ENCODE measurements at places on chromosomes 13 and 19. TPM values are rescaled to one million over a fixed set of nuclear protein-coding genes. Genes with fewer than 3 reads are reported as not detected.

The C19orf33 gene
- 8.2 TPM for total RNA-seq

The SIGLEC10 gene
- 4.1 TPM for total RNA-seq

GRCh38 chr19:46111376-46111775, 13.1 kb downstream of the IGFL3 start:
- DNase-seq: no peak

The C3 gene
- 688 TPM for total RNA-seq

The LGALS14 gene
- not detected for total RNA-seq

The CAPN12 gene
- 1.7 TPM for total RNA-seq

GRCh38 chr19:57078802-57079201, 41.0 kb upstream of the USP29 start:
- DNase-seq: no peak

The CFAP97D2 gene
- total RNA-seq: not detected

The IGLON5 gene
- not detected for total RNA-seq

DNA sequence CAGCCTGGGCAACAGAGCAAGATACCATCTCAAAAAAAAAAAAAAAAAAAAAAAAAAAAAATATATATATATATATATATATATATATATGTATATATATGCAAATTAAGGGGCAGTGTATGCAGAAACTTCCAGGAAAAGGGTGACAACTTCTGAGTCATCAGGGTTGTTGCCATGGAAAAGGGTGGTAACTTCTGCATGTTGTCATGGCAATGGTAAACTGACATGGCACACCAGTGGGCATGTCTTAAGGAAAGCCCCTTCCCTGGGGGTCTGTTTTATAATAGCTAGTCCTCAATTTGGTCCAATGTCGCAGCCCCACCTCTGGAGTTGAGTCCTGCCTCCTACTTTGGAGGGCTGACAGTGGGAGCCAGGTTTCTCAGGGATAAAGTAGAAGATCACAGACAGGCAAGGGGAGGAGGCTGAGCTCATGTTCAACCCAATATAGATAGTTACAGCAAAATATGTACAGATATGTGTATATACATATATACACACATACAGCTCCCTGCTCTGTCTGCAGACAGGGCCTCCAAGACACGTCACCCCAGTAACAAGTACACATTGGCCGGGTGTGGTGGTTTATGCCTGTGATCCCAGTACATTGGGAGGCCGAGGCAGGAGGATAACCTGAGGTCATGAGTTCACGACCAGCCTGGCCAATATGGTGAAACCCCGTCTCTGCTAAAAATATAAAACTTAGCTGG, 7.2 kb upstream of the FCHO1 start:
- DNase-seq: no peak

- DNase-seq: no peak
These were observed 318.9 kb upstream of the HTR2A start for GRCh38 chr13:47215736-47216135.

The APC2 gene
- 1.7 TPM for total RNA-seq

The NDUFA3 gene
- 40.8 TPM for total RNA-seq

The ZSCAN4 gene
- total RNA-seq: not detected

DNA sequence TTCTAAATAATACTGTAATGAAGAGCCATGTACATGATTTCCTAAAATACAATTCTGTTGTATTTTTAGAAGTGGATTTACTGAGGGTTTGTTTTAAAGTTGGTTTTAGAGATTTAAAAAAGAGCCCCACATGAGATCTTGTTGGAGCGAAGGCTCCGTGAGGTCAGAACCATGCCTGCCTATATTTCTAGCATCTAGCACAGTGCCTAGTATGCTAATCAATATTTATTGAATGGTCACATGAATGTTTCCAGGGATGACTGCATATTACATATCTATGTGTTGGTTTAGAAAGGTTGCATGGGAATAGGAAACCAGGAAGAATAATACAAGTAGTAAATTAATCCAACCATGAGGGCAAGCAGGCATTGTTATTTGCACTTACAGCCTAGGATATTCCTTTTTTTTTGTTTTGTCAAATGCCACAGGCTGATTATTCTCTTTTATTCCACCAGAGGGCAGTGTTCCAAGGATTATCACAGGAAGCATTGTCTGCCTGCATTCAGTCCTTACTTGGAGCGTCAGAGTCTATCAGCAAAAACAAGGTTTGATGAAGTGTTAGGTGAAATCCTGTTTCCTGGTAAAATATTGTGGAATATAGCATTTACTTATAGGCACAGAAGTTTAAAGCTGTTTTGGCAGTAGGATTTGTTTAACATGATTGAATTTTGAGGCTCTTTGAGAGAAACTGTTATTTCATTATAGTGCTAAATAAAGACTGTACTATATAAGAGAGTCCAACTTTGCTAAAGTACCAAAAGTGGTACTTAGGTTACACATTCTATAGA, 46.8 kb downstream of the COG3 start:
- DNase-seq: no peak

DNA sequence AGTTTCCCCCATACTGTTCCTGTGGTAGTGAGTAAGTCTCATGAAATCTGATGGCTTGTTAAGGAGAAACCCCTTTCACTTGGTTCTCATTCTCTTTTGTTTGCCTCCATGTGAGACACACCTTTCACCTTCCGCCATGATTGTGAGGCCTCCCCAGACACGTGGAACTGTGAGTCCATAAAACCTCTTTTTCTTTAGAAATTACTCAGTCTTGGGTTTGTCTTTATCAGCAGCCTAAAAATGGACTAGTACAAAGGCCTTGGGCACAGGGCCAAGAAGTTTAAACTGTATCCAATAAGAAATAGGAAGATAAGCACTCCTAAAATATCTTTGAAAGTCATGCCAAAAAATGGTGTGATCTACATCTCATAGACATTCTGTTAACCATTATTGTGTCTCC, 176.9 kb downstream of the TBC1D4 start:
- no peak for DNase-seq

- no peak for DNase-seq
These were observed 10.5 kb upstream of the KLK4 start for GRCh38 chr19:50921426-50922316.

GRCh38 chr19:32465176-32465575, 59.6 kb downstream of the DPY19L3 start:
- no peak for DNase-seq

DNA sequence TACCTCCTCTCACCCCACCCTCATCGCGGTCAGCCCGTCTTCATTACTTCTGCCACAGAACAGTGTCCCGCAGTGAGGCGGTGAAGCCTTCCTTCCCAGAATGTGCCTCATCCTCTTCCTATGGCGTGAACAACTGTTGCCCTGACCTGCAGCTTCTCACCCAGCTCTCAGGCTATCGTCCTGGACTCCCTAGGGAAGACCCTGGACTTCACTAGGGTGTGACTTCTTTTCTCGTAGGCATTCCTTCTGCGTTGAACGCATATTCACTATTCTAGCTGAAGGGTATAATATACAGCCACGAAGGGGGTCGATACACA, 982 bp downstream of the ZNF865 start:
- no peak for DNase-seq

GRCh38 chr19:13984875-13985741, 21.0 kb downstream of the RFX1 start:
- DNase-seq: no peak

DNA sequence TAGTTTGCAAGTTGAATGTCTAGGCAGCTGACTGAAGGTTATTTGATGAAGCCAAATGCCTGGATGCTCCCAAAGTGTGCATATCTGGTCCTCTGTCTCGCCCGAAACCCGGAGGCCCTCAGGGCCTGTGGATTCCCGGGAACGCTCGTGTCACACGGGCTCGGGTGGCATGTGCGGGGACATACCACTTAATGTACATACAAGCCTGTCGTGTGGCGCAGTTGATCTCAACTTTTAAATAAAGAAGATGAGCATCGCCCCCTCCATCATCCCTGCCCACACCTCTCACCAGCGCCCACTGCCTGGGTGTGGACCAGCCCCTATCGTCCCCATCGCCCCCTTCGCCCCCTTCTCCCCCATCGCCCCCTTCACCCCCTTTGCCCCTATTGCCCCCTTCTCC, 33.9 kb downstream of the ATP11A start:
- no peak for DNase-seq

DNA sequence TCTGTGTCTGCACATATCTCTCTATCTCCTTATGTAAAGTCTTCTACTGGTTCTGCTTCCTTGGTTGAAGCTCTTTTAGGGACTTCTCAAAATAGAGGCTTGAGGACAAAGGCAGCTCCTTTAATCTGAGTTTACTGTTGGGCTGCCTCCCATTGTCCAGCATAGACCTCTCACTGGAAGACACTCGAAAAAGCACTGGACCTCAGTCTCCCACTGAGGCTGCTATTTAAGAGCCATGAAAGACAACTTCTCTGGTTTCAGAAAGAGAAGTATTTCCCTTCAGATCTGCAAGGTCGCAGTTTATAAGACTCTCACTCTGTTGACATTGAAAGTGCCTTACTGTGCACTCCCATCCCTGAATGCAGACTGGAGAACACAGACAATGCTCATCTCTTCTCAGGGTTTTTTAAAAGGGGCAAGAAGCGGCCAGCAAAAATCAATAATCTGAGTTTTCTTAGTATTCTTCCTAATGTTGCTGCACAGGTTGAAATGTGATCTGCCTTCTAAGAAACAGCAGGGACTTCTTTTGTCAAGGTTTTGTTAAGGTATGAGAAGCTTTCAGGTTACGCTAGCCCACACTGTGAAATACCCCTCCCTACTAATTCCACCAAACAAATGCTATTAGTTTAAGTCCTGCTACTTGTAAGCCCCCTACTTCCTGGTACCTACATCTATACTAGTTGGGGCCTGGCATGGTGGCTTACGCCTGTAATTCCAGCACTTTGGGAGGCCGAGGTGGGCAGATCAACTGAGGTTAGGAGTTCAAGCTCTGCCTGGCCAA, 450.0 kb upstream of the SLC10A2 start:
- DNase-seq: no peak

The EID2 gene
- 16.2 TPM for total RNA-seq

DNA sequence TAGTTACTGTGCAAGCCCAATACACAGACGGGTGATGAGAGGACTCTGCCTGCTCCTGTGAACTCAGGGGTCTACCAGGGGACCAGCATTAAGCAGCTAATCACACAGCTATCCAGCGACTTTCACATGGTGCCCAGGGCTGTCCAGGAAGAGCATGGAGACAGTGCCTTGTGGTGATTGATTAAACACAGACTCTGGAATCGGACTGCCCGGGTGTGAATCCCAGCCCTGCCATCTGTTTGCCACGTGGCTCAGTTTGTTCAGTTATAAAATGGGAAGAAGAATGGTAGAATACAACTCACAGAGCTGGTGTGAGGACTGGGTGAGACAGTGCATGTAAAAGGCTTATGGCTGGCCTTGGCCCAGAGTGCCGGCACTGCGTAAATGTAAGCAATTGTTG, 42.1 kb upstream of the NPAS1 start:
- no peak for DNase-seq

The KLK6 gene
- not detected for total RNA-seq

GRCh38 chr13:40371531-40372125, 294.8 kb downstream of the FOXO1 start:
- DNase-seq: no peak

The MBD3L2 gene
- not detected for total RNA-seq

DNA sequence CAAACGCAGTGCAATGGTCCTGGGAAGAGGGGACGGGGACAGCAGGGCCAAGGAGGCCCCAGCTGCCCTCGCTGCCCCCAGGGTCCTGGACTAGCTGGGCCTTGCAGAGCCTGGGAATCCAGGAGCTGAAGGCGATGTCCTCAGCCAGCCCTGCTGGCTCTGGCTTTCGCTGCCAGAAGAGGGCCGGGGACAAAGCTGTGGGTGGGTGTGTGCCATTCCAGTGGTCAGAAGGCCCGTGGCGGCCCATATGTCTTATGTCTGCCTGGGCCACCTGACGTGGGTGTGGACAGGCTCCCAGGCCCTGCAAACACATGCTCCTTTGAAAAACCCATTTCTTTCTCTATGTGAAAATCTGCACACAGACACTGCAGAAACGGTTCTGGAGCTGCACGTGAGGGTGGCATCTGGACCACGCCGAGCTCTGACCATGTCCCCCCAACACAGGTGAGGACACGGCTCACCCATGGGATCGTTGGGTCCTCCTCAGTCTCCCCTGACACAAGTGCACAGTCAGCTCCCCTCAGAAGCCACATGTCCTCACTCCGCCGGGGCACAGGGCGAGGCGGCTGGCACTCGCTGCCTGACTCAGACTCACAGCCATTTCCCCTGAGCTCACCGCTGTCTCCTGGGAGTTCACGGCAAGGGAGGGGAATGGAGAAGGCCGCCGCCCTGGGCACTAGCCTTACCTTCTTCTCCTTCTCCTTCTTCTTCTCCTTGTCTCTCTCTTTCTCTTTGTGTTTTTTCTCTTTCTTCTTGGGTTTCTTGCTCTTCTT, 16.9 kb downstream of the IZUMO4 start:
- DNase-seq: no peak

- DNase-seq: no peak
These were observed 526.0 kb upstream of the SPRY2 start for GRCh38 chr13:80866921-80867320.

GRCh38 chr13:24982333-24982999, 113.5 kb upstream of the PABPC3 start:
- no peak for DNase-seq

DNA sequence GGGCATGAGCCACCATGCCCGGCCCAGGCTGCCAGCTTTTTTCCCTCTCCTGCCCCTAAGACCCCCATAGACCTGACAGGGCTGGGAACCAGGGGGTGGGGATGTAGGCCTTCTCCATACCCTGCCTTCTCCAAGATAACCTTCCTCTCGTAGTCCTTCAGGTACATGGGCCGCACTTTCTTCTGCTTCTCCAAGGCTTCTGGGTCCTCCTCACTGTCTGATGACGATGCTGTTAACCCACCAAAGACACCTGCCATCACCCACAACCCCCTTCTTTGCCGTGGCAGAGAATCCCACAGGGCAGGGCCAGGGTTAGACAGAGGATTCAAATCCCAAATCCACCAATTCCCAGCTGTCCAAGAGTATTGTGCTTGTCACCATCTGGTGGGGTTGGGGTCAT, 3.2 kb downstream of the KRI1 start:
- DNase-seq: no peak

DNA sequence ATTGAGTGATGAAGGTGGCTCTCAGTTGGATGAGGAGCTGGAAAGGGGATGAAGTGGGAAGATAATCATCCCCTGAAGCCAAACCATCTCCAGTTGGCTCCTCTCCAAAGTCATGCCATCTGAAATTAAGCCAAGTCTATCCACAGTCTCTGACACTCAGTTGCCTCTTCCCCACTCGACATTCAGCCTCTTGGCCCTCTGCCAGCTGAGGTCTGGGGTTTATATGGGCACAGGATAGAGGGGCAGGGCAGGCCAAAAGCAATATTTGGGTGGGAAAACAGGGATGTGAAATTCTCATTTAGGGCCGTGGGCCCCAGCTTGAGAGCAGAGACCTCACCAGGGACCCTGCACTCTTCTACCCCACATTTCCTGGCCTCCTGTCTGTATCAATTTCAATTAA, 85.9 kb downstream of the SLITRK1 start:
- no peak for DNase-seq

The ZNF681 gene
- 0.83 TPM for total RNA-seq

The CABP5 gene
- total RNA-seq: not detected

- DNase-seq: no peak
These were observed 12.6 kb upstream of the GNA15 start for GRCh38 chr19:3123088-3123721.
